Placental pericyte (primary cell): ENCODE measurements at places on chromosomes 16 and 17. TPM values are rescaled to one million over a fixed set of nuclear protein-coding genes. Genes with fewer than 3 reads are reported as not detected.

Gene GP1BA
- total RNA-seq: under 0.01 TPM in 1 of 2 replicates, not detected in the other

Gene MPV17L
- 0.66 and 0.72 TPM in 2 replicates for total RNA-seq

Gene SIAH1
- total RNA-seq: 24.9 and 31.3 TPM in 2 replicates

Gene DYNLRB2
- 0.66 TPM in 1 of 2 replicates, not detected in the other for total RNA-seq

Gene FOXJ1
- total RNA-seq: not detected in 2 replicates

Gene BCAR1
- total RNA-seq: 110 and 169 TPM in 2 replicates

Gene MYL4
- total RNA-seq: not detected in 2 replicates

Gene COX6A2
- not detected in 2 replicates for total RNA-seq

Gene C1QBP
- total RNA-seq: 171 and 204 TPM in 2 replicates

Gene ZG16B
- total RNA-seq: 0.29 TPM in 1 of 2 replicates, not detected in the other

Gene CA7
- not detected in 2 replicates for total RNA-seq

Gene PTX4
- 0.29 TPM in 1 of 2 replicates, not detected in the other for total RNA-seq

Gene RPUSD1
- total RNA-seq: 33.3 and 54.4 TPM in 2 replicates

Gene CCDC154
- total RNA-seq: 0.14 and 0.88 TPM in 2 replicates

Gene HSF5
- under 0.01 TPM in 1 of 2 replicates, not detected in the other for total RNA-seq

Gene SCNN1G
- total RNA-seq: not detected in 2 replicates

Gene MYH8
- total RNA-seq: not detected in 2 replicates

Gene MPO
- total RNA-seq: not detected in 2 replicates

Gene NPIPA5
- 2.1 and 4.2 TPM in 2 replicates for total RNA-seq

Gene TEX19
- total RNA-seq: not detected in 2 replicates

Gene KRT39
- 0.43 TPM in 1 of 2 replicates, not detected in the other for total RNA-seq

Gene SLC16A6
- 4.2 and 122 TPM in 2 replicates for total RNA-seq

Gene MCRIP2
- total RNA-seq: 11.5 and 16.6 TPM in 2 replicates

Gene HLF
- not detected in 2 replicates for total RNA-seq

Gene CDR2L
- 13.3 and 44.7 TPM in 2 replicates for total RNA-seq

Gene ITGAL
- not detected in 2 replicates for total RNA-seq

Gene TVP23C
- 20.5 and 46.8 TPM in 2 replicates for total RNA-seq

Gene PMP22
- total RNA-seq: 7.0 and 17.8 TPM in 2 replicates

Gene SPIRE2
- 3.0 and 7.0 TPM in 2 replicates for total RNA-seq

Gene RAB34
- total RNA-seq: 200 and 222 TPM in 2 replicates

Gene TVP23A
- not detected in 2 replicates for total RNA-seq

Gene DNAH17
- total RNA-seq: not detected in 2 replicates

Gene UNC13D
- total RNA-seq: 1.8 and 2.3 TPM in 2 replicates

Gene SMTNL2
- not detected in 2 replicates for total RNA-seq

Gene SEC14L5
- total RNA-seq: not detected in 2 replicates

Gene NPIPB13
- total RNA-seq: 0.29 and 1.1 TPM in 2 replicates

Gene SEZ6L2
- 7.3 and 17.7 TPM in 2 replicates for total RNA-seq

Gene MLYCD
- total RNA-seq: 2.4 and 3.7 TPM in 2 replicates

Gene ODAD4
- 0.57 and 1.3 TPM in 2 replicates for total RNA-seq

Gene USP43
- total RNA-seq: 0.43 and 0.44 TPM in 2 replicates
